ENCODE measurements at places on chromosomes 2 and 18.

DNA sequence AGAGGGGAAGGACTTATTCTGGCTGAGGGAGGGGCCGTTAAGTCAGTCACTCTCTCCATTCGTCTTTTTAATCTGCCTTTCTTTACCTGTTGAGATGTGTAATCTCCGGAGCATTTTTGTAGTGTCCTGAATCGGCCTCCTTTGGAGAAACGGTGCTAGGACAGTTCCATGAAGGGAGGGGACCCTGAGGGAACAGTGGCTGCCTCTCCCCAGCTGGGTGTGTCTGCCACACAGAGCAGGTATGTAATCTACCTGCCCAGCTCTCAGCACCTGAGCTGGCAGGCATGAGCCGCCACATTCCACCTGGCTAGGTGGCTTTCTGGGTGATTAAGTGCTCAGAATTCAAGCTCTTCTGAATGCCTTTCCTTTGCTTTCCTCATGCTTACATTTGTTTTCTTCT, 131.2 kb downstream of the WDSUB1 start:
- DNase-seq = no peak

DNA sequence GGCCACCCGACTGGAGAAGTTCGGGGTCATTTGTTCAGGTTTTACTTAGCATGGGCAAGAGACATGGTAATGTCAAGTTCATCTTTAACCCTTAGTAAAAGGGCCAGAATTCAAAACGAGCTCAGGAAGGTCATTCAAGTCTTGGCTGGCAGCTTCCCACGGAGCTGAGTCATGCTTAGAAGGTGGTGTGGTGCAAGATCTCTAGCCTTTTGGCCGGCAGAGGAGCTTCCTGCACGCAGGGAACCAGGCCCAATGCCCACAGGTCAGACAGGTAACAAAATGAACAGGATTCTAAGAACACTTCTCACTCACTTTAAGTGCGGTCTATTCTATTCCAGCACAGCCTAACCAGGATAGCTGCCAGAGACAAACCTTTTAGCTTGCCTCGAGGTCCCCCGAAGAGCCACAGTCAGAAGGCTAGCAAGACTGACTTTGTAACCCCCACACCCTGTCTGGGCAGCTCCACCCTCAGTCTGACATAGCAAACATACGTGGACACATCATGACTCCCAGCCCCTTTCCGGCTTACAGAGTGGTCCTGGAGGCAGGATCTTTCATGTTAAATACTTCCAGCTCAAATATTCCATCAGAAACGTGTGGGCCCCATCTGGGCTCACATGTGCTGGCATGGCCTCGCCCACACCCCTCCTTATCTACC, 292.7 kb downstream of the BCL11A start:
- DNase-seq = no peak

DNA sequence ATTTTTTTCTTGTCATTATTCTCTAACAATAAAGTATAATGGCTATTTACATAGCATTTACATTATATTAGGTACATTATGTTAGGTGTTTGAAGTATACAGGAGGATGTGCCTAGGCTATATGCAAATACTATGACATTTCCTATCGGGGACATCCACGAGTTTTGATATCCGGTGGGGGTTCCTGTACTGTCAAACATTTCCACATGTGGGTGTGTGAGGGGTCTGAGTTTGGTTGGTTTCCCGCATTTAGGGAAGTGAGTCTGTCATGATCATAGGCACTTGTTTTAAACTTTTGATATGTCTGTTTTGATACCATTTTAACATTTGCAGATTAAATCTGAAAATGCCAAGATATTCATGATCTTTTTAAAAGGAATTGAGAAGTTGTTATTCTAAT, 76.0 kb downstream of the CEP192 start:
- DNase-seq = no peak

DNA sequence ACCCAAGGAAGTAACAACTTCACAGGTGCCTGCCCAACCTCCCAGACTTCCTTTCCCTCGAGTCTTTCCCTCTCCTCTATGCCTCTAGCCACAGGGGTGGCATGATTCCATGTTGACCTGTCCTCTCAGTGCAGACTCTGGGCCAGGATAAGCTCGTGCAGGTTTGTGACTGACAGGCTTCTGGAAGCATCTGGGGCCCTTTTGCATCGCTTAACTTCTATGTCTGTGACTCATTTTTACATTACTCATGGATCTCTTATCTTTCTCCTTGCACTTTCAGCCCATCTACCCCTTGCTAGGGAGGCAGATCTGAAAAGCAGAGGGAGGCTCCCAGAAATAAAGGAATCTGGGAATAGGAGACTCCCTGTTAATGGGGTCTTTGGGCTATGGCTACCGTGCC, 98.5 kb upstream of the RIOK3 start:
- DNase-seq = no peak

GRCh38 chr18:62179213-62179612, 7.6 kb downstream of the PIGN start:
- DNase-seq = no peak

DNA sequence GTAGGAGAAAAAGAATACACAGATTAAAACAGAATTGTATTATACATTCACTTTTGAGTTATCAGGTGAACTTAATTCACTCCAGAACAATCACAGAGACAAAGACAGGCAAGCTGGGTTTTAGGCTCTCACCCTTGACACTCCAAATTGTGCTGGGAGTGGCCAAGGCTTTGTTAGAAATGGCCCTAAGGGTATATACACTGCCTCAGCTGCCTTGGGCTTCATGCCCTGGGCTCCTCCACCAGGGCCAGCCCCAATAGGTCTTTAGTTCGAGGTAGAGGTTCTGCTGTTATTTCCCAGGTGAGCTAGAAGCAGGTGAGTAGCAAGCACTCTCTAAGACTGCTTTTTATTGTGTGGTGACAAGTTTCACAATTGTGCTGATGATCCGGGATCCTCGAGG, 19.9 kb downstream of the GEMIN6 start:
- DNase-seq = no peak

- DNase-seq = no peak
These were observed 14.0 kb downstream of the CYP20A1 start for GRCh38 chr2:203252818-203253217.

Data from left kidney (tissue), 8 donors.